Activated CD8-positive, alpha-beta memory T cell treated with anti-CD3 and anti-CD28 coated beads for 1 hour (primary cell): ENCODE measurements at places on chromosomes 5 and 9.

- DNase-seq: no peak
Observed at GRCh38 chr9:5949103-5949699, 58.5 kb downstream of the MLANA start.

GRCh38 chr9:129557192-129558036, 63.5 kb downstream of the C9orf50 start:
- DNase-seq: no peak

DNA sequence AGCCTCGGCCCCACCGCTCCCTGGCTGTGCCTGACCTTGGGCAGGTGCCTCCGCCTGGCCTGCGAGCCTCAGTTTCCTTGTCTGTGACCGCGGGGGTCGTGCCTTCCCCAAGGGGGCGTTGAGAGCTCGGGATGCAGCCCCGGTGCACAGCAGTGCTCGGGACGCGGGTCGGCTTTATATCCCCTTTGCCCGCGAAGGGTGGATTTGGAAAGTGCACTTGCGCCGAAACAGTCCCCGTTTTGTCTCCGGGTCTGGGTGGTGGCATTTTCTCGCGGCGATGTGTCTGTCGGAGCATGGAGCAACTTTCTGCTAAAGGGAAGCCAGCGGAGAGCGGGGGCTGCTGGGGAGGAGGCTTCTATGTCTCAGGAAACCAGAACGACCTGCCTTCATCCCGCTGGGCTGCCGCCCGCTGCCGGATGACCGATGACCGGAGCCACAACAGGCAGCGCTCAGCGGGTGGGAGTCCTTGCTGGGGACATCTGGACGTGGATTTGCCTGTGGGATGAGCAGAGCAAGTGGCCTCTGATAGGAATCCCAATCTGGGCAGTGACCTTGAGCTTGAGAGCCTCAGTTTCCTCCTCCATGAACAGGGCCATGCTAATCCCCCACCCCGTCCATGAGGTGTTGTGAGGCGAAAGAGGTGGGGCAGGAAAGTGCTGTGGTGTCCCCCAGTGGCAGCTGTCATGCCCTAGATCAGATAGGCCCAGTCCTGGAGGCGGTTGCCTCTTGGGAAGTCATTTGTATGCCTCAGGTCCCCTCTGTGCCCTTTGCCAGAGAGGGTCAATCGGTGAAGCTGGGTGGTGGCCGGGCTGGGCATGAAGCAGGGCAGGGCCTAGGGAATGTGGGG, 651 bp downstream of the HRH2 start:
- DNase-seq: no peak

DNA sequence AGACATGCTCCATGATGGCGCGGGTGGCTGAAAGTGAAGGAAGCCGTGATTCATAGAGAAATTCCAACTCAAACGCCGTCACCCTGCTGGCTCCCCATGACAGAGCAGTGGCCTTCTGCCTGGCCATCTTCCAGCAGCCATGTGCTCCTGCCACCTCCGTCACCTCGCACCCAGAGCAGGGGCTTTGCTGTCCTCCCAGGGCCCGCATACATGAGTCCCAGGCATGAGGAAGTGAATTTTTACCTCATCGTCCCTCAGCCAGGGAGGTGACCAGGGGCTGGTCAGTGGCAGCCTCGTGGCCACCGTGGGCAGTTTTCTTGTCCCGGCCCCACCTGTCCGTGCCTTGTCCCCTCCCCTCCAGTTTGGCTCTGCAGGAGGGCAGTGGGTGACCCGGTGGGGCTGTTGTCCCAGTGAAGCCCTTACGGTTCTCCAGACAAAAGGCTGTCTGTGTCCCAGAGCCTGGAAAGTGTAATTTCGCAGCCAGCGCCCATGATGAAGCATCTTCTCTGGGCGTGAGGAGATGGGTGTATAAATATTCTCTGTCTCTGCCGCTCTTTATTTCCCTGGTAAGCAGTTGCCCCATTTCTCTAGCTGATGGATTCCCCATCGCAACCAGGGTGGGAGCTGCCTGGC, 124.0 kb upstream of the LMX1B start:
- no peak for DNase-seq

GRCh38 chr5:35136386-35136785, 88.6 kb upstream of the AGXT2 start:
- DNase-seq: no peak

- DNase-seq: peak; percentile 33
Observed at GRCh38 chr5:141681695-141682641, at the start of gene ARAP3. ARAP3 (minus strand) TSS chr5:141682230; CDS start chr5:141680486, 1,744 bp downstream.

- no peak for DNase-seq
Observed at GRCh38 chr9:22210936-22211335, 201.8 kb upstream of the CDKN2B start.

DNA sequence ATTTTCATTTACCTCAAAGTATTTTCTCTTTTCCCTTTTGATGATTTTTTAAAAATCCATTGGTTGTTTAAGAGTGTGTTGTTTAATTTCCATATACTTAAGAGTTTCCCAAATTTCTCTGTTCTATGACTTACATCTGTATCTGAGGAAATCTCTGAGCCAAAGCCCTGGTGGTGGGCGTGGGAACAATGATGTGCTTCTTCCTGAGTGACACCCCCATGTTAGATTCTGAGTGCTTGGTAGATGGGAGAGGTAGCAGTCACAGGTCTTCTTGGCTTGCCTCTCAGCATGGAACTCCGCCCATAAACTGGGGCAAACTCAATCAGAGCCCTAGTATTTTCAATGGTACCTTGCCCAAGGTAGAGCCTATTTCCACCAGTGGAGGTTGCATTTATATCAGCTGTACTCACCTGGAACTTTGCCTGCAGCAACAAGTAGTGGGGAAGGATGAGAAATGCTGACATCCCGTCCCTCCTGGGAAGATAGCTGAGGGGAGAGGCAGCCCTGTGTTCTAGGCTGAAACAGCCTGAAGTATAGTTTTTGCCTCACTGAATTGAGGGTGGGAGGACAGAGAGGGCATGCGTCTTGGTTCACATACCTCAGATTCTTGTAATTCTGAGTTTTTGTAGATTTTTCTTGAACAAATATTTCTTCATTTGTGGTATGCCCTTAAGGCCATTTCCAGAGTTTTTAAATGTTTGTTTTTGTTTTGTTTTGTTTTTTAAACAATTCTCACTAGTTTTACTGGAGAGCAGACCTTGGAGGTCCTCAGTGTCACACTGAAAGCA, 26.4 kb downstream of the C9orf43 start:
- no peak for DNase-seq

- no peak for DNase-seq
Observed at GRCh38 chr5:103582364-103582763, 19.8 kb upstream of the NUDT12 start.

- no peak for DNase-seq
Observed at GRCh38 chr9:33255471-33255870, 9.0 kb downstream of the BAG1 start.

DNA sequence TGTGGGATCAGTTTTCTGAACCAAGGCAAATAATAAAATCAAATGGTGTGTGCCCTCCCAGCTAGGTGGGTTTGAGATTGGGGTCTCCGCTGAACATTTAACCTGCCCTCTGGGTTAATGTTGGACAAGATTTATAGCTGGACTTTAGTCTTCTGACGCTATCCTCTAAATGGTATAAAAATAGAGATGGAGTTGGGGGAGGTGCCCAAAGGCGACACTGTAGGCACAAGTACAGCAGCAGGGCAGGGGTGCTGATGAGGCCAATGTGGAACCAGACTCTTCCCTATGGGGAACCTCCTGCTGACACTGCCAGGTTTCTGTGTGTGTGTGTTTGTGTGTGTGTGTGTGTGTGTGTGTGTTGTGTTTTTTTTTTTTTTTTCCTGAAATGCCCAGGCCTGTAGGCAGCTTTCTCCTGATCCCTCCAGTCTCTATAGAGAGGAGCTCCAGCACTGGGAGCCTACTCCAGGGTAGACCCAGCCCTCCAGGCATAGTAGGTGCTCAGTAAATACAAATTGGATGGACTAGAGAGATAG, 37.9 kb downstream of the PCDH1 start:
- no peak for DNase-seq

DNA sequence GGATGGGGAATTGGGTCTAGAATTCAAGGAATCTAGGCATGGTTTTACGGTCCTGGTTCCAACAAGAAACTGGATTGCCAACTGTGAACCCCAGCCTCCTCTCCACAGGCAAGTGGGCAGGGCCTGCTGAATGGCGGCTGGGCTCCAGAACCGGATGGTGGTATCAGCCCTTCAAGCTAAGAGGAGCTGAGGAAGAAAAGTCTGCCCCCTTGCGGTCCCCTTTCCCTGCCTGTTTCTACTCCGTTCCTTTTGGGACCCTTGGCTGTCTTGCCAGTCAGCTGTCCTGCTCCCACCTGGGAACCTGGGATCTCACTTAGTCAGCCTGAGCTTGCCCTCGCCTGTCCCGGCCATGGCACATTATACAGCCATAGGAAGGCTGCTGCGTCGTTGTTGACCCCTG, 234.4 kb upstream of the DAPK1 start:
- no peak for DNase-seq

- DNase-seq: no peak
Observed at GRCh38 chr5:82692826-82693225, 384.4 kb downstream of the TMEM167A start.

- DNase-seq: no peak
Observed at GRCh38 chr5:55171471-55171870, 1.5 kb downstream of the CDC20B start.

DNA sequence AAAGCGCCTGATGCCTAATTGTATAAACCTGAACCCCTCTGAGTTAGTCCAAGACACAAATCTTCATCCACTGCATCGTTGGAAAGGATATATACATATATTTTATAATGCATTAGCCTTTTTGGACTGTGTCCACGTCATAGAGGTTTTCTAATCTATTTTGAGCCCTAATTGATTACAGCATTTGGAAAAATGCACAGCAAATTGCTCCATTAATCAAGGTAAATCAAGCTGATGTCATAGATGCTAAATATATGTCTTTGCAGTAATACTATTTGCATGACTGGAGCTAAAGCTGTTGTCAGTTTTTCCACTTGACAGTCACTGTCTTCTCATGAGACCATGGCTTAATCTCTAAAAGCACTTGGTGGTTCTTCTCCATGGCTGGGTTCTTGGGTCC, 483.5 kb upstream of the TNC start:
- DNase-seq: no peak

DNA sequence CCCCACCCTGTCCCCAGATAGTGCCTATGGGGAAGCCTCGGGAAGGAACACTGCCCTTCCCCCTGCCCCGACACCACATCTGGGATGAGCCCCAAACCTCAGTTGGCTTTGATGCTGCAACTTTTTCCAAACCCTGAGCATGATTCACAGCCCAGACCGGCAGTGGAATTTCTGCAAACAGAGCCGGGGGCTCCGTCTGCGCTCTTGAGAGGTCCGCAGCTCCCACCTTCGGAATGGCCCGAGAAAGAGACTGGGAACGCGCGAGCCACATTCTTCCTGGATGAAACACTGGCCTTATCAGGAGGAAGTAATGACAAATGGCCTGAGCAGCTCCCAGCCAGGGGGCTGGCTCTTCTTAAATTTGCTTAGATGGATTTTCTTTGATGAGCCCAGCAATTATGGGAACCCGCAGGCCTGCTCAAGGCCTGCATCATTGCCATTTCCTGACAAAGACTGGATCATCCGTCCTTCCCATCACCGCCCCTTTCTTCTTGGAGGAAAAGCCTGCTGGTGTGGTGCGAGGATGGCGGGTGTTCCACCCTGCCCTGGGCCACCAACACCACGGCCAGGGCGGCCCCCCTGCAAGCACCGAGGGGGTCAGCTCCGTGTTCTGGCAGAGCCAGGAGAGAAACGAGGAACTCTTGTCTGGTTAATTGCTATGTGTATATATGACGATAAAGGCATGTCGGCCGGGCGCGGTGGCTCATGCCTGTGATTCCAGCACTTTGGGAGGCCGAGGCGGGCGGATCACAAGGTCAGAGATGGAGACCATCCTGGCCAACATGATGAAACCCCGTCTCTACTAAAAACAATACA, 38.8 kb upstream of the COL5A1 start:
- DNase-seq: no peak

GRCh38 chr5:76766746-76767145, 50.8 kb downstream of the F2R start:
- DNase-seq: no peak

DNA sequence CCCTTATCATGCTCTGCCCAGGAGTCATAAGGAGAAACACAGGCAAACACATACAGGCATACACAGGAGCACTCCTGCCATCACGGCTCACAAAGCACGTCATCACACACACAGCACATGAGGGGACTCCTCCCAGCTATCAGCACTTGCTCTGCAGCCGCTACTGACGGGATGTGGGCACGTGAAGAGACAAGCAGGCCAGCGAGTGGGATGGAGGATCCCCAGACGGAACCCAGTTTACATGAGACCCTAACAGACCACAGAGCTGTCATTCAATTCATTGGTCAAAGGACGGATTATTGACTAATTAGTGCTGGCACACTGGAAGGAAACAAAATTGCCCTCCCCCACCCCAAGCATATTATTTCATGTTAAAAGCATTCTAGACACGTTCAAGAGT, 53.6 kb downstream of the SEMA4D start:
- no peak for DNase-seq

- DNase-seq: no peak
Observed at GRCh38 chr9:134420281-134420845, 94.1 kb downstream of the RXRA start.

DNA sequence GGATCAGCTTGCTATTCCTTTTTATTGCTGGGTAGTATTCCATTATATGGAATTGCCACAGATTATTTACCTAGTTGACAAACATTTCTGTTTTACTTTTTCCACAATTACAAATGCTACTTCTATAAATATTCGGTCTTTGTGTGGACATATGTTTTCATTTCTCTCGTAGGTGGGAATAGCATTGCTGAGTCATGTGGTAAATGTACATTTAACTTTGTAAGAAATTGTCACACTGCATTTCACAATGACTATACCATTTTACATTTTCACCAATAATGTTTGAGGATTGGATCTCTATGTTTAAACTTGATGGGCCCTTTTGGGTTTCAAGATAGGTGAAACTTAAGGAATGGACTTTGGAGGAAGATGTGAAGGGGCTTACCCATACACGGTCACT, 19.7 kb downstream of the RAI14 start:
- no peak for DNase-seq

DNA sequence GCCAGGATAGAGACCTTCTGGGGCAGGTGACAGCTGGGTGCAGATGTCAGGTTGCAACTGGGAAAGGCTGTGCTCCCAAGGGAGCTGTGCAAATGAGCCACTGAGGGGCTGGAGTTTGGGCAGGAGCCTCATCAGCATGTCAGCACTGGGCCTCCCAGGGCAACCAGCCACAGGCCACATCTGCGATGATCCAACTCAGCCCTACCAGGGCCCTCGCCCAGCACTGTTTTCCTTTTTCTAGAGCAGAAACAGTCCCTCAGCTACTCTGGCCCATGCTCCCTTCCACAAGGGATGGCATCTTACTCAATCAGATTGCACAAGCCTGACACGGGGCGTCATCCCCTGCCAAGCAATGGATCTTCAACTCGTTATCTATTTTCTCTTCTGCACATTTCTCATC, 24.8 kb downstream of the NIPAL4 start:
- DNase-seq: no peak

- no peak for DNase-seq
Observed at GRCh38 chr5:83632874-83633273, 87.8 kb downstream of the HAPLN1 start.

- DNase-seq: no peak
Observed at GRCh38 chr5:2263763-2264162, 381.0 kb upstream of the IRX4 start.

DNA sequence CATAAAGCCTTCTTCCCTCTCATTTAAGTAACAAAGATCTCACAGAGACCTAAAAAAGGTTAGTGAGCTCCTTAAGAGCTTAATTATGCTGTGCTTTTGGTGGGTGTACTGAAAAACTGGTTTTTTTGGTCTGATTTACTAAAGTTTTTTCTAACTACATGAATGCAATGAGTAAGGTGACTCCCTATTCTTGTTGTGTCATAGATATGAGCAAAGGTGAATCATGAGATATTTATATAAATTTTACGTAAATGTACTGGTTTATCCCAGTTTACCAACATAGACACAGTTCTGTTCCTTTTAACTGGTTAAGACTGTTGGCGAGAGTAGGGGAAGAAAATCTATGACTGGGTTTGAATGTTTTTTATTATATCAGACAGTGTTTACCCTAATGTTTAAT, 250.5 kb downstream of the NR2F1-AS1 start:
- no peak for DNase-seq
